Activated naive CD4-positive, alpha-beta T cell treated with anti-CD3 and anti-CD28 coated beads, Interleukin-2, amount 50 U/mL, for 16 hours (primary cell): ENCODE measurements at places on chromosomes 12 and 14.

DNA sequence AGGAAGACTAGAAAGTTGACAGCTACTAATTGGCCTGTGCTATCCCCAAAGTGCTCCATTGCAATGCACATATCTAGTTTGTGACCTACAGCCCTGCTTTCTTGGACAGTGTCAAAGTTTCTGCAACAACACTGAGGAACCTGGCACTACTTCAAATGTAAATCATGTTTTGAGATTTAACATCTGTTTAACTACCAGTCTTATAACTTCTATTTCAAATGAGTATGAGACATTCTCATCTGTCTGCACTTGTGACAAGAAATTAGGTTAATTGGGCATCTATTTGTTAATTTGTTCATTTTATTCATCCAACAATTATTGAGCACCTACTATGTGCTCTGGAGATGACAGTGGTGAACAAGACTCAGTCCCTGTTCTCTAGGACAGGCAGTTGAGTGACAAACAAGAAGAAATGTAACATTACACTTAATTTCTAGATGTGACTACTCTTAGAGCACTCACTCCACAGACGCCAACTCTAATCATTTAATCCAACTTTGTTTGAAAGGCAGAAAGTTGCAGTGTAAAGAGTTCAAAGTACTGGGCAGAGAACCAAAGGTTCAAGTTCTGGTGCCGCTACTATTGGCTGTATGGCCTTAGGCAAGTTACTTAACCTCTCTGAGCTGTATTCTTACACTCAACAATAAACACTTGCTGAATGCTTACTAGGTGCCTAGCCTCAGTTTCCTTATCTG, 74.8 kb downstream of the HECTD4 start:
- DNase-seq: no peak

GRCh38 chr12:57719777-57720605, 18.6 kb downstream of the AGAP2 start:
- DNase-seq: no peak

GRCh38 chr14:54974788-54975414, 52.0 kb downstream of the WDHD1 start:
- no peak for DNase-seq

GRCh38 chr12:124542021-124542949, 25.1 kb downstream of the NCOR2 start:
- no peak for DNase-seq

DNA sequence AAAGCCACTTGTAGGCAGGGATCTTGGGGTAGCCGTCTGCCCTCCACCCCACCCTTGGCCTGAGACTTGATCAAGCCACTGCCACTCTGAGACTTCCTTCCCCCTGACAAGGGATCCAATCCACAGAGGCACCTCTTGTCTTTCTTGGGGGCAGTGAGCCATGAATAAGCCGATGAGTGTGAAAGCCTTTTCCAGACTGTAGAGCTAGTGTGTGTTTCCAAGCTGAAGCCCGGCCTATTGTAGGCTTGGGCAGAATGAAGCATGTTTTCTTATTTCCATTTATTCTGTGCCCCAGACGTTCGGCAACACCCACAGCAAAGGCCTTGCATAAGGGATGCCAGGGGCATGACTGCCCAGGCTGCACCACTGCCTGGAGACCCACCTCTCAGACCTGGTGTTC, 991.6 kb downstream of the BCL11B start:
- no peak for DNase-seq

DNA sequence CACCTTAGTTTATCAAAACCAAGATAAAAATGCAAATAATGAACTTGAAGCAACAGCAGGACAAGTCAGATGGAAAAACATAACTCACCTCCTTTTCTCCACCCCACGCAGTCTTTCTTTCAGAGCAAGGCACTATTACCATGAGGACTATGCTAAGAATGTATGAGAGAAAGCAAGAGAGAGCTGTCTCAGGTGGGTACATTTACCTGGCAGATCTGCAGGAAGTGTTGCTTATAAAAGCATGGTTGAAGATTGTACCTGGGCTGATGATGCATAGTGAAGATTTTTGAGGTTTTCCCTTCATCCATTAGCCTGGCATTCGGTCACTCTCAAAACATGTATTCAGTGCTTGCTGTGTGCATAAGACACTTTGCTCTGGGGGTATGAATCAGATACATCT, 68.8 kb upstream of the IFNG-AS1 start:
- no peak for DNase-seq
